ENCODE measurements at places on chromosomes 12 and 14. TPM values are rescaled to one million over a fixed set of nuclear protein-coding genes. Genes with fewer than 3 reads are reported as not detected.

GRCh38 chr12:114744285-114744684 lies 60.3 kb upstream of the TBX3 start:
- DNase-seq = no peak

DNA sequence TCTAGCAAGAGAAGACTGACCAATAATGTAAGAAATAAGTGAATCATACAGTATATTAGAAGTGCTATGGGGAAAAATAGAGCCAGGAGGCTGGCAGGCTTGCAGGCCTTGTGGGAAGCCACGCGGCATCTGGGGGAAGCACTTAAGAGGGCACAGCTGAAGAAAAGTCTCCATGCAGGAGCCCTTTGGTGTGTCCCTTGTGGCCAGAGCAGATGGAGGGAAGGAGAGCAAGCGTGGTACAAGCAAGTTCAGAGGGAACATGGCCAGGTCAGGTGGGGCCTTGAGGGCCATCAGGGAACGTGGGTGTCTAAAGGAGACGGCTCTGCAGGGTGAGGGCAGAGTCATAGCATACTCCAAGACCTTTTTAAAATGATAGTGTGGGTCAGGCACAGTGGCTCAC lies 51.7 kb downstream of the LRRC74A start:
- no peak for DNase-seq

GRCh38 chr14:104903990-104904389 lies 20.7 kb upstream of the PLD4 start:
- no peak for DNase-seq

GRCh38 chr12:114623737-114624136 lies 60.2 kb downstream of the TBX3 start:
- DNase-seq = no peak

DNA sequence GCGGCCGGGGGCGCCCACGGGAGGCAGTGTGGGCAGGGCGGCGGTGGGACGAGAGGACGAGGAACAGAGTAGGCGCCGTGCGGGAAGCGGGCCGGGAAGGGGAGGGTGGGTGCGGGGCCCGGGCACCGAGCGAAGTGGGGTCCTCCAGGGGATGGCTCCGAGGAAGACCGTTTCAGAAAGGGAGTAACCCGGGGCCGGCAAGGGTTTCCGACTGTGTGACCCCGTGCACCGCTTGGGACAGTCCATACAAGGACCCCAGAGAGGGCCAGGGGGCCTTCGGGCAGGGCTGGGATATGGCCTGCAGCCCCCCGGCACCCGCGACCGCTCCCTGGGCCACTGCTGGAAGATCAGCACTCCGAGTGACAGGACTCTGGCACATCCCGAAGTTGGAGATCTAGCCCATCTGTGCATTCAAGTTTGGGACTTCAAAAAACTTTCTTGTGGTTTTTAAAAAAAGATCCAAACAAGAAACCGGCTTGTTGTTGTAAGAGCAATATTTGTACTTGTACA lies 448 bp downstream of the TSPAN9 start:
- no peak for DNase-seq

DNA sequence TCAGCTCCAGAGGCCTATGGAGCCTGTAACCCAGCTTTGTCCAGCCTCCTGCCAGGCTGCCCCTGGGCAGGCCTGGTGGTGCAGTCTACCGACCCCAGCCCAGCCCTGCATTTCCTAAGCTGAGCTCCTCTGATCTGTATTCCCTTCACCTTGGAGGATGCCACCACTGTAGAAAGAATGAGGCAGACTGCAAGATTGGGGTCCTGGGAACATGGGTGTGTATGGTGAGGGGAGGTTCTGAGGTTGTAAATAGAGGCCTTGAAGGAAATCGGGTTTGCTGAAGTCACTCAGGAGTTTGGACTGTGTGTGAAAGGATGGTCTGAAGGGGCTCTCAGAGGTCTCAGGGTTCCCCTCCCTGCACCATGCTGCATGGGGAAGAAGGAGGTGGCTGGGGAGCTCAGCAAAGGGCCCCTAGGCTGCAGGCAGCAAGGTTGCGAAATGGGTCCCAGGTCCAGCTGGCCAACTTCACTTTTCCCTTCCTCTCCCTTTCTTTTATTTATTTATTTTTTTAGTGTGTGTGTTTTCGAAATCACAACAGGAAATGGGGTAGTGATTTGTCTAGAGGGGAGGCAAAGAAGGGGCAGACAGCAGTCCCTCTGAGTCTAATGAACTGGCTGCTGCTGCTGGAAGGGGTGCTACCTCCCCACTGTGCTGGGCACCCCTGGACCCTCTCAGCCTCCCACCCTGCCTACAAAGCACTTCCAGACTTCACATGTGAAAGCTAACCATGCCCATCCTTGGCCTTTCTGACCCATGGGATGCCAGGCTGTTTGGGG lies 1.2 kb upstream of the LRP1-AS start:
- no peak for DNase-seq

DNA sequence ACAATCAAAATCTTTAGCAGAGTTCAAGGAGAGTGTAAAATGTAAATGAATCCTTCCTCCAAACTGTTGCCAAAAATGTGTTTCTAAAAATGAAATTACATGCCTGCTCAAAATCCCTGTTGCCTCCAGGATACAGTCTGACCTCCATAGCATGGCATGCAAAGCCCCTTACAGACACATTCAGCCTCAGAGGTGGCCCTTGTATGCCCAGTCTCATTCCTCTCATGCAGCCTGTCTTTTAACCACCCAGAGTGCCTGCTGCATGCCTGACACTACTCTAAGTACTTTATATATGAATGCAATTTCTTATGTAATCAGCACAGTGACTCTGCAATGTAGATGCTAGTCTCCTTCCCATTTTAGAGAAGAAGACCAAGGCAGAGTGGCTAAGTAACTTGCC lies 24.4 kb upstream of the PTPRQ start:
- no peak for DNase-seq

GRCh38 chr12:96085475-96085874 lies 50.1 kb upstream of the LTA4H start:
- DNase-seq = no peak

GRCh38 chr12:57244312-57244696 lies 6.7 kb downstream of the STAC3 start:
- DNase-seq = no peak

DNA sequence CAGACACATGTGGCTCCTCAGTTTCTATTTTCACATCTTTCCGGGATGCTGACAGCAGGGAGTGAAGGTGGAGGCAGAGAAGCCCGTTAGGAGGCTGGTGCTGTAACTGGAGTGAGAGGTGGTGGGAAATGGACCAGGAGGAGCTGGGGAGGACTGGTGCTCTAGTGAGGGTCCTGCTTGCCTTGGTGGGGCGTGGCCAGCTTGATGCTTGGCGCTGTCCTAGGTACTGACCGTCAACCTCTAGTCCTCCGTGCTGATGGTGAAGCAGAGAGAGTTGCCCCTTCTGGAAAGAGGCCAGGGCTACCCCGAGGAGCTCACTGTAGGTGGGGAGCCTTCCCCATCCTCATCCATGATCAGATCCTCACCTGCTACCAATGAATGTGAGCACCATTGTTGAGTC lies 1.4 kb downstream of the TRMT61A start:
- DNase-seq = peak; percentile 76

GRCh38 chr12:19453961-19454360 lies 14.7 kb downstream of the AEBP2 start:
- DNase-seq = no peak

DNA sequence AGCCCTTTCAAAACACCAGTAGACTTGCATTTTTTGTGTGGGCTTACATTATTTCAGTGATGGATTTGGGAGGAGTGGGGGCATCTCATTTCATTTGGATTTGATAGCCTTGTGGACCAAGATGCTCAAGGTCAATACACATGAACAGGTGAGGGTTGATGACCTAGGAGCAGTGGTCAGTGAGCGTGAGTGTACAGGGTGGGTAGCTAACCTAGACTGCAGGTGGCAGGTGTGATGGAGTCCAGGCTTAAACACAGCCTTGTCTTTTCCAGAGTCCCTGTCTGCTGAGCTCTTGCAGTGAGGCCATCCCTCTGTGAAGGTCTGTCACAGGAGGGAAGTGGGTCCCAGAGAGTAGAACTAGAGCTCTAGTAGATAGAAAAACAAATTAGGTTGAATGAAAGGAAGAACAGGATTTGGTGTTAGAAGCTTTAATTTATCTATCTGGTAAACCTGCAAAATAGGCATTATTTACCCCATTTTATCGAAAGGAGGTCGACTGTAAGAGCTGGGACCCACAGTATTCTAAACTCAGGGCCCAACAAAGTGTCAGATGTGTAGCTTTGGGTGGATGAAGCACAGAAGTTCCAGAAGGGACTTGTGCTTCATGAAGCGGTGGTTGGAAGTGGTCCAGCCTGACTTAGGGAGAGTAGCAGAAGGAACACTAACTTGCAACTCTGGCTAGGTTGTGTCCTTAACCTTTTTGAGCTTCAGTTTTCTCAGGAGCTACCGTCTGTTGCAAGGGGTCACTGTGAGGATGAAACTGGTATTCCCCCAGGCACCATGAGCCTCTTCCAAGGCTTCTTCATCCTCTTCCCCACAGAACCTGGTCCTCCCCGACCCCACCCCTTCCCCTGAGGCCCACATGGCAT lies 18.2 kb downstream of the RPS6KL1 start:
- no peak for DNase-seq

DNA sequence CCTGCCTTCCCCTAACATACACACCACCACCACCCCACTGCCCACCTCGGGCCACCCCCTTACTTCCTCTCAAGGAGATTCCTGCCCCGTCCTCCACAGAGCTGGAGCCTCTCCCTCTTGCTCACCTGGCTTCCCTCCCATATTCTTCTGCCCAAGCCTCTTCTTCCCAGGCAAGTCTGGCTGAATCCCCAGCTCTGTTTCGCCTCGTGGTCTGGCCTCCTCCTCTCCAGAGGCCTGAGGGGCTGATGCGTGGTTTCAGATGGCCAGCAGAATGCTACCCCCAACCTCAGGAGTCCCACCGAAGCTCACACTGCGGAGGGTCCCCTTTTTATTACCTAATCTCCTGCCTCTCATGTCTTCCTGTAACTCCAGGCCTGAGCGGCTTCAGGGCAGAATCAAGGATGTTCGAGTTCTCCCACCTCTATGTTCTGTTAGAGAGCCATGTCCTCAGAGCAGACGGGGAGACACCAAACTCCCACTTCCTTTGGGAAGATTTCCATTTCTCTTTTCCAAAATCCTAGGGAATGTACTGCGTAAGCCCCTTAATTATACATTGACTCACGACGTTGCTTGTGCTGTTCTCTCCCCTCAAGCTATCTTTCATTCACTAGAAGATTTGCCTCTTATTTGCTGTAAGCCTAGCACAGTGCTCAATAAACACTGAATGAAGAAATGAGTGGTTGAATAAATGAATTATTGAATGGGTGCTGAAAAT lies 33.9 kb upstream of the LTBP2 start:
- no peak for DNase-seq

- peak; percentile 88 for DNase-seq
These were observed 51.1 kb downstream of the GTF2A1 start for GRCh38 chr14:81169711-81170103.

DNA sequence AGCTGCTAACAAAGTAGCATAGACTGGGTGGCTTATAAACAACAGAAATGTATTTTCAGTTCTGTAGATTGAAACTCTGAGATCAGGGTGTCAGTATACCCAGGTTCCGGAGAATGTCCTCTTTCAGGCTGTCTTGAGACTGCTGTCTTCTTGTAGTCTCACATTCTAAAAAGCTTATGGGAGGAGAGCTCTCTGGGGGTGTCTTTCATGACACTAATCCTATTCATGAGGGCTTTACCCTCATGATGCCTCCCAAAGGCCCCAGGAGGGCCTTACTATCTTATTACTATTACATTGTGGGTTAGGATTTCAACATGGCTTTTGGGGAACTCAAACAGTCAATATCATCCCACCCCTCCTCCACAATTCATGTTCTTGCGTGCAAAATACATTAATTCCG lies 94.3 kb downstream of the AEBP2 start:
- no peak for DNase-seq

DNA sequence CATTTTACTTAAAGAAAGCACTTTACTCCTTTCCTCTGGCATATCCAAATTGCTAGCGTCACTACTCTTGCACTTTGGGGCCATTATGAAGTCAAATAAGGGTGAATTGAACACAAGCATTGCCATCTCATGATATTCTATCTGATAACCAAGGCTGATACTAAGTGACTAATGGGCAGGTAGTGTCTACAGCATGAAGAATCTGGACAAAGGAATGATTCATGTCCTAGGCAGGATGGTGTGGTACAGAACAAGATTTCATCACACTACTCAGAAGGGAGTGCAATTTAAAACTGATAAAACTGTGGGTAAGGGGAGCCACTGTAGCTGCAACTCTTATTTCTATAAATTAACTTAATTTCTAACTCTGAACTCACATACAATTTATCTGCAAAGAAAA lies 7.7 kb upstream of the SLC6A15 start:
- no peak for DNase-seq

DNA sequence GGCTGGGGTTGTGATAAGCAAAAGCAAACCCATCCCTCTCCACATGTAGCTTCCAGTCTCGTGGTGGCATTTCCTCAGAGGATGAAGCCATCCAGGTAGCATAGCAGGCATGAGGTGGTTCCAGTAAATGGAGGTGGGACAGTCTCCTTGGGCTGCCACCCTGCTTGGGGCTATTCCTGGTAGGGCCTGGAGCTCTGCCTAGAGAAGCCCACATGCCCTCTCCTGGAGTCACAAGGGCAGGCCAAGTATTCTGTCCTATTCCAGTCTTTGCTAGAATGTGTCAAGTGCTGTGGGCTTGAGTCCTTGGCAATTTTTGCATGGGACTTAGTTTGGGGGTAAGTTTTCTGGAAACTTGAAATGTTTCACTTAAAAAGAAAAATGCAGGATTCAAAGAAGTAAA lies 469.9 kb downstream of the DPF3 start:
- no peak for DNase-seq

GRCh38 chr12:93892423-93893268 lies 215.5 kb downstream of the CRADD start:
- no peak for DNase-seq

GRCh38 chr12:26133521-26133920 lies 8.7 kb upstream of the BHLHE41 start:
- DNase-seq = no peak

The ANKS1B gene
- 7.0 TPM for total RNA-seq

The PPP2R5C gene
- 197 TPM for total RNA-seq

The PLEKHD1 gene
- total RNA-seq = 0.46 TPM

The OTOGL gene
- 0.46 TPM for total RNA-seq

The ATF7IP gene
- 132 TPM for total RNA-seq

The PCED1B gene
- 30.4 TPM for total RNA-seq

The GZMB gene
- 9.8 TPM for total RNA-seq

The GLI1 gene
- 0.46 TPM for total RNA-seq

The SLC38A6 gene
- total RNA-seq = 17.1 TPM

The LALBA gene
- not detected for total RNA-seq

The LRTM2 gene
- not detected for total RNA-seq
